GM12891 (cell line): ENCODE measurements at places on chromosomes 7 and 10.

DNA sequence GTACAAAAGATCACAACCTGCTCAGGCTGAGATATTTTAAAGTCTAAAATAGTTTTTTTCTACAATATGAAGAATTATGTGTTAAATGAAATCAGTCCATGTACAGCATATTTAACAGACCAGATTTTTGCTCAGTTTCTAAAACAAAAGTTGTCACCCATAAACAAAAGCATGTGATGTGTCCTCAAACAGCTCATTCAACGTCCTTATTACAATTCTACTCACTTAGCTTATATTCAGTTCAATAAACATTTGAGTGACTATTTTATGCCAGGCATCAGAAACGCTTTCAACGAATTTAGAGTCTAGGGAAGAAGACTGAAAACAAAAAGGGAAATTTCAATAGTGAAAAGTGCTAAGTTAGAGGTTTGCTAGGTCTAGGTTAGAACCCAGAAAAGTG, 457.3 kb upstream of the SEMA3A start:
- DNase-seq: no peak

DNA sequence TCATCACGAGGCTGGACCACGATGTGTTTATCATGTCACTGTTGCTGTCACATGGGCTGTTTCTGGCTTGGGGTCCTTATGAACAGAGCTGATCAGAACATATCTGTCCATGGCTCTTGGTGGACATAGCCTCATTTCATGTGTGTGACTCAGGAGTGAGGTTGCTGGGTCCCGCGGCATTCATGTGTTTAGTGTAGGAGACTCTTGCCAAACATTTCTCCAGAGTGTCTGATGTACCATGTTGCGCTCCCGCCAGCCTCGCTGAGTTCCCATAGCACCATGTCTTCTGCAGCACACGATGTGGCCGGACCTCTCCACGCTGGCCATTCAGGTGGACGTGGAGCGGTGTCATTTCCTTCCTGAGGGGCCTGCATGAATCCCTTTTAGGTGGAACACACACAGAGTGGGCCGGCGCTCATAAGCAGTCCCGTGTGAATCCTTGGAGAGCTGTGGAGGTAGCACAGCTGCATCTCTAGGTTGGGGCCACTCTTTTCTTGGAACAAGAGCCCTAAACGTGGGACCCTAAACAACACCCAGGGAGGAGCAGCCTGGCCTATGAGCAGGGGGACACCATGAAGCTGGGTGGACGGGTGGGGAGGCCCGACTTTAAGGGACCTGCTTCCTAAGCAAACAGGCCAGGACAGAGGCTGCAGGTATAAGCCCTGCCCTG, 134.6 kb downstream of the LHPP start:
- DNase-seq: no peak

- no peak for DNase-seq
Observed at GRCh38 chr7:28075674-28076358, 104.8 kb downstream of the JAZF1 start.

- DNase-seq: no peak
Observed at GRCh38 chr7:125636320-125636962, 706.8 kb upstream of the POT1 start.

DNA sequence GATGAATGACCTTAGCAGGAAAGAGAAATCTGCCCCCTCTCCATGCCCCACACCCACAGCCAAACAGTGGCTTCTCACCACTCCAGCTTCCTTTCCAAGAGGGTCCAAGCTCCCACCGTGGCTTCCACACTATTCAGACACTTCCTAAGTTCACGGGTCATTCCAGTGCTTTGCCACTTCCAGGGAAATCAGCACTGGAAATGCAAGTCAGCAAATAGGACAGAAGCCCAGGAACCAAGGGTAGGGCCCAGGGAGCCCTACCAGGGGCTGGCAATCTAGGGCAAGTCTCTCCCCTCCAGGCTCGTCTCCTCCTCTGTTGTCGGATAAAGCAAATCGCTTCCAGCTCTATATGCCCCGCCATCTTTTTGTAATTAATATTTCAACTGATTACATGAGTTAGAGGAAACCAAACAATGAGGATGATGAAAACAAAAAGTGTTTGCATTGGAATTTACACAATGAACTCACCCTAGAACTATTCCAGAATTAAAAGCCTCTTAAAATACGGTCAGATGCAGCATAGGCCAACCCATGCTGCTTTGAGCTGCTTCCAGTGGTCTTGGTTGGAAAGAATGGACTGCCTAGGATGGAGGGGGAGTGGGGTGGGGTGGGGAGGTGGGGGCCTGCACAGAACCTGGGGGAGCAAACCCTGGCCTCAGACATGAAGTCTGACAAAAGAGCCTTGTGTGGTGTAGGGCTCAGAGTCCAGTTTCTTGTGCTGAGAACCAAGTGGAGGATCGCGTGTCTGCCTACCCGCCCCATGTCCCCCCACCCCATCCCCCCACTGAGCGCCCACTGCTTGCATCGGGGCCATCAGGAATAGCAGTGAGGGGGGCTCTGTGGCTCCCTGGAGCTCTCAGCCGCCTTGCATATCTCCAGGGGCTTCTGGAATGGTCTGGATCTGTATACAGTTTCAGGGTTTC, 74.6 kb upstream of the CPXM2 start:
- no peak for DNase-seq

GRCh38 chr7:118182593-118183427, 1.2 kb upstream of the LSM8 start:
- no peak for DNase-seq

- no peak for DNase-seq
Observed at GRCh38 chr7:12053561-12053960, 157.5 kb upstream of the TMEM106B start.

DNA sequence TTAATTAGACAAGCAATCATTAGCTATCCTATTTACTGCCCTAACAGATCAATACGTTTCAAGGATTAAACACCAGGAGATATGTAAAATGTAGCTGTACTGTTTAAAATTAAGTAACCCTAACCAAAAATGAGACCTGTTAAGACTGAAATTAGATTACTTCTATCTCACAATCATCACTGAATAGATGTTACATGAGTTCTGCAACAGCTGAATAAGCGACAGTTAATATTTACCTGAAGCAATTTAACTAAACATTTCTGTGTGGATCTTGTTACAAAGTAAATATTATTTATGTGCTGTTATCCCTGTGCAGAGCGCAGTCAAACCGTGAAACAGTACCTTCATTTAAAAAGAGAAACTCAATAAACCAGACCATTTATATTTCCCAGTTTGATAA, 122.5 kb downstream of the RELN start:
- DNase-seq: no peak

- DNase-seq: no peak
Observed at GRCh38 chr7:132745510-132745909, 169.2 kb upstream of the PLXNA4 start.

GRCh38 chr7:7920481-7920880, 48.1 kb upstream of the GLCCI1 start:
- peak; percentile 11 for DNase-seq

- DNase-seq: no peak
Observed at GRCh38 chr7:156494960-156495359, 145.6 kb upstream of the RNF32 start.

DNA sequence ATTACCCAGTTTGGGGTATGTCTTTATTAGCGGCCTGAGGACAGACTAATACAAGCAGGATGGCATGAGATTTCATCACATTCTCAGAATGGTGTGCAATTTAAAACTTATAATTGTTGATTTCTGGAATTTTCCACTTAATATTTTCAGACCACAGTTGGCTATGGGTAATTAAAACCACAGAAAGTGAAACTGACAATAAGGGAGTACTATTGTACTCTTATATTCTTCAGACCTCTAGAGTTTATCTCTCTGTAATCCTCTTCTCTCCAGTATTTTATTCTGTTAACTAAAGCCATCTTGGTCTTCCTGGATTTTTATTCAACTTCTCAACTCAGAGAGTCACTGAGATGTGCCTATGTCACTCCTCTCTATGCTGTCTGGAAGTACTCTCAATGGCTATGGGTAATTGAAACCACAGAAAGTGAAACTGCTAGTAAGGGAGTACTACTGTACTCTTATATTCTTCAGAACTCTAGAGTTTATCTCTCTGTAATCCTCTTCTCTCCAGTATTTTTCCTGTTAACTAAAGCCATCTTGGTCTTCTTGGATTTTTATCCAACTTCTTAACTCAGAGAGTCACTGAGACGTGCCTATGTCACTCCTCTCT, 118.3 kb downstream of the PPP1R17 start:
- no peak for DNase-seq

DNA sequence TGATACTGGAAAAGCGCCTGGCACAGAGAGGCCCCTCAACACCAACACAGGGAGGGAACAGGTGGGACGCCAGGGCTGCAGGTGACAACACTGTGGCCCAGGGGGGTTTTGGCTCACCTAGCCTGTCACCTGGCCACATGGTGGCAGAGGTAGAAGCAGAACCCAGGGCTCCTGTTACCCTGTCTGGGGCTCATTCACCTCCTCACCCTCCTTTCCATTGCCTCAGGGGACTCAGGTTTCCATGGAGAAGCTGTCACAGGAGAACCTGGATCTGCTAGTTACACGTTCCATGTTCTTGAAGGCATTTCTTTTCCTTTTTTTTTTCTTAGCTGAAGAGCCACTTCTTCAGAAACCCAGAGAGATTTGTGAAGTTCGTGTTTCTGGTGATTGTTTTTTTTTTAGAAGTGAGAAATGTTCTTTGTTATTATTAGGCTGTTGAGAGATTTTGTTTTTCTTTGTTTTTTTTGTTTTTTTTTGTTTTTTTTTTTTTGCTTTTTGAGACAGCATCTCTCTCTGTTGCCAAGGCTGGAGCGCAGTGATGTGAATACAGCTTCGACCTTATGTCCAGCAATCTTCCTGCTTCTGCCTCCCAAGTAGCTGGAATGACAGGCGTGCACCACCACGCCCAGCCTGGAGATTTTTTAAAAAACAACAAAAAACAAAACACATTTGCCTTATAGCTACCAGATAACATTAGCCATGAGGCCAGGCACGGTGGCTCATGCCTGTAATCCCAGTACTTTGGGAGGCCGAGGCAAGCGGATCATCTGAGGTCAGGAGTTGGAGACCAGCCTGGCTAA, 16.0 kb downstream of the DENND2A start:
- no peak for DNase-seq

DNA sequence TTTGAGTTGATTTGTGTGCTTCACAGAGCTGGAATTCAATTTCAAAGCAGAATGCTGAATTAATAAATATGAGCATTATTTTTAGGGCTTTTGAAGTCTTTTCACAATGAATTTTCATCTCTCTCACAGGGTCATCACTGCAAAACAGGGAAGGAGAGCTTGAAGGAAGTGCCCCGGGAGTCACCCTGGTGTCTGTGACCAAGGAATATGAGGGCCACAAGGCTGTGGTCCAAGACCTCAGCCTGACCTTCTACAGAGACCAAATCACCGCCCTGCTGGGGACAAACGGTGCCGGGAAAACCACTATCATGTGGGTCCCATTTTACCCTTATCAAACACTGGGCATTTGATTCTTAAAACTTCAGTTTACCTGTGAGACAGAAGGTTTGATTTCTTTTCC, 217.7 kb downstream of the ABCA13 start:
- no peak for DNase-seq

DNA sequence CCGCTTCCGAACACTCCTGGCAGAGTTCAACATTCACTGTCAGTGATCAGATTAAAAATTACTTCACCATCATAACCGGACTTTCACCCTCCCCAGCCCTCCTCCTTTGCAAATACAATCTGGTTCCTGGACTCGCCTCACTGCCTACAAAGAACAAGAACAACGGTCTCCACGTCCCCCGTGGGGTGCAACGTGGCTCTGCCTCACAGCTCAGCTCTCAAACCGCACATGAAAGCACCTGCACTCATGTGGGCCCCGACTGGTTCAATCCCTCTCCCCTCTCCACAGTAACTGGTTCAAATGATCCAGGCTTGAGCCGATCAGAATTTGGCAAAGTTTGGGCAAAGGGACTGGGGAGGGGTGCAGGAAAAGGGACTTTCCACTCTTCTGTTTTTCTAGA, 21.0 kb downstream of the ASB13 start:
- DNase-seq: no peak

GRCh38 chr7:158827411-158828132, 1.7 kb downstream of the ESYT2 start:
- DNase-seq: no peak

GRCh38 chr10:129888784-129889616, 75.1 kb downstream of the EBF3 start:
- DNase-seq: peak; percentile 72

DNA sequence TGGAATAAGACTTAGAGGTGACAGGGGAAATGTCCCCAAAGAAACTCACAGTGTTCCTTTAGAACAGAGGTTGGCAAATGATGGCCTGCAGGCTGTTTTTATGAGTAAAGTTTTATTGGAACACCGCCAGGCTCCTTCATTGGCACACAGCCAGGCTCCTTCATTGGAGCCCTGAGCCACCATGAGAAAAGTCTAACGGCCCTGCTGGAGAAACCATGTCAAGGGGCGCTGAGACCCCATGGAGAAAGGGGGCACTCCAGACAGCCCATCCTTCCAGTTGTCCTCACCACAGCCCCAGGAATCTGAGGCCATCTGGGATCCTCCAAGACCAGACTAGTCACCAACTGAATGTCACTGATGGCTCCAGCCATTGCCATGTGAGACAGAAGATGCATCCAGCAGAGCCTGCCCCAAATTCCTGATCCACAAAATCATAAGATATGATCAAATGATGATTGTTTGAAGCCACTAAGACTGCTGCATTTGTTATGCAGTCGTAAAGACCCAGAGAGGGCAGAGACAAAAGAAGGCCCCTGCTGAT, 88.2 kb upstream of the GPR26 start:
- DNase-seq: no peak

- no peak for DNase-seq
Observed at GRCh38 chr7:137820677-137821420, 25.9 kb downstream of the DGKI start.

DNA sequence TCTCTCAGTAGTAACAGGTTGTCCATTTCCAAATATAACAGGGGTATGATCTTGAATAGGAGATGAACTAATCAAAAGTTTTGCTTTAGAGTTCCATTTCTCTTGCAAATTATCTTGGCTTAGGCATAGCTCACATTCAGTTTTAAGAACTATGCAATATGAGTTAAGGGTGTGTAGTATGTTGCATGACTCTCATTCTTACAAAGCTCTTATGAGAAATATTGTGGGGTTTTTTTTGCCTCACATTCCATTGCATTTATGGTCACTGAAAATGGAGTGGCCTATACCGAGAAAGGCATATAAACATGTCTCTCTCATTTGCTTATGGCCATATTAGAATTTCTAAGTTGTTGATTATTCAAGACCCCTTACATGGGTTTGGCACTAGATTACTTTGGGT, 48.5 kb upstream of the LAMB1 start:
- DNase-seq: no peak
